Naive thymus-derived CD8-positive, alpha-beta T cell (primary cell): ENCODE measurements at places on chromosomes 16 and 17. TPM values are rescaled to one million over a fixed set of nuclear protein-coding genes. Genes with fewer than 3 reads are reported as not detected.
A peak's percentile ranks its signal among the peaks of the same experiment; 100 is the strongest.

Gene IRF8
- total RNA-seq: 17.8 TPM

Gene NDRG4
- 1.6 TPM for total RNA-seq

Gene RPGRIP1L
- total RNA-seq: 5.3 TPM

Gene CHST5
- not detected for total RNA-seq

Gene KRT16
- not detected for total RNA-seq

Gene MYH2
- not detected for total RNA-seq

Gene MT4
- total RNA-seq: not detected

Gene CPHXL
- total RNA-seq: not detected

- DNase-seq: no peak
Measured at GRCh38 chr16:87222335-87222734, 94.9 kb downstream of the C16orf95 start.

- no peak for DNase-seq
Measured at GRCh38 chr16:8572919-8573724, 17.2 kb downstream of the TMEM114 start.

- no peak for DNase-seq
Measured at GRCh38 chr17:74130276-74130675, 73.2 kb upstream of the RPL38 start.

DNA sequence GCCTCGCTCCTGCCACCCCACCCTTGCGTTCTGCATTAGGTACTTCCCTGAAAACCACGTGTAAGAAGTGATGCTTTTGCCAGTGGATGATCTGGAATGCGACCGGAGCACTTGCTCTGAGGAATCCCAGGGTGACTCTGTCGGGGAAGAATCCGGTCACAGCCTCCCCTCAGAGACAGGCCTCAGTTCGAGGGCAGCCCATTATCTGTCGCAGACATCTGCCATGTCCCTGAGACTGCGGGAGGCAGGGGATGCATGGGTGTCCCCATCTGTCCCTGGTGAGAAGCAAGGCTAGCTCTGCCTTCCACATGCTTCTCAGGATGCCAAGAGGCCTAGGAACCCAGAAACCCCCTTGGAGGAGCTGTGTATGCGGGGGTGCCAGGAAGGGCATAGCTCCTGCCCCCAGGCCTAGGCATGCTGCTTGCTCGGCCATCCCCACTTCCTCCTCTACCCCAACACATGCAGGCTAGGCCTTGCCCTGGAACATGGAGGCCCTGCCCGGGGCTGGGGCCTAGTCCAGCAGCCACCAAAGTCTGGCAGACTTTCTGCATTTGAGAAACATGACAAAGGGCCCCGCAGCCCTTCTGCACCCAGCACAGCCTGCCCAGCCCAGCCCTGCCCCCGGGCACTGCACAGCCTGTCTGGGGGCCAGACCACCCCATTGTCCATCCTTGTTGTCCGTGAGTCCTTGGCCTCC, 20.5 kb downstream of the MNT start:
- DNase-seq: no peak

DNA sequence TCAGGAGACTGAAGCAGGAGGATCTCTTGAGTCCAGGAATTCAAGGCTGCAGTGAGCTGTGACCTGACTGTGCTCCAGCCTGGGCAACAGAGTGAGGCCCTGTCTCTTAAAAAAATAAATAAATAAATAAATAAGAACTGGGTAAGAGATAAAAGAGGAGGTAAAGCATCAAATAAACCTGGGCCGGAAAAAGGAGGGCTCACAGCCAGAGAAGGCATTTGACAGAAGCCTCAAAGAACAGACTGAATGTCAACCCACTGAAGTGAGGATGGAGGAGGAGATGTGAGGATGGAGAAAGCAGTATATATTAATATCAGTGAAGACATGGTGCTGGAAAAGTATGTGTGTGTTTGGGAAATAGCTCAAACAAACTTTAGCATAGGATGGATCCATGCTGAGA, 6.1 kb downstream of the NOG start:
- peak; percentile 25 for DNase-seq

DNA sequence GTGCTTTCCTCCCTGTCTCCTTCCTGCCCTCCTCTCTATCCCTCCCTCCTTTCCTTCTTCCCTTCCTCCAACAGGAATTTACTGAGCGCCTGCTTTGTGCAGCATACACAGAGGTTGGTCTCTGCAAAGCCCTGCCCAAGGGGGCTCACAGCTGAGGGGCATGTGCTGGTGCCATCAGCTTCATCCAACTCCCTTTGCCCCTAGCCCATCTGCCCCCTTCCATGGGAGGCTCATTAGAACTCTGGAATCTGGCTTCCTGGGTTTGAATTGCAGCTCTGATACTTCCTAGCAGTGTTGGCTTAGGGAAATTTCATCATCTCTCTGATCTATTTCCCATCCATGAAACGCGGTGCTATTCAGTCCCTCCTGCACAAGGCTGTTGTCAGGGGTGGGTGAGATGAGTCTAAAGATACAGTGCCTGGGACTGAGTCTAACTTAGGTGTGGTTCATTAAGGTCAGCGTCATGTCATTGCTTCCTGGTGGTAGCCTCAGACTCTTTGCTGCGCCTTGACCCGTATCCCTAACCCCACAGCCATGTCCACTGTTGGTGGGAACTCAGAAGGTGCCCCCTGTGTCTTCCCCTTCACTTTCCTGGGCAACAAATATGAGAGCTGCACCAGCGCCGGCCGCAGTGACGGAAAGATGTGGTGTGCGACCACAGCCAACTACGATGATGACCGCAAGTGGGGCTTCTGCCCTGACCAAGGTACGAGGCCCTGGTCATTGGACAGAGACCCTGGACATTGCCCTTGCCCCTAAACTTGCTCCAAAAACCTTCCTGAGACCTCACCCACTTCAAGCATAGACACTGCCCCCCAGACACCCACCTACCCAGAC, 10.3 kb downstream of the MMP2 start:
- DNase-seq: no peak

DNA sequence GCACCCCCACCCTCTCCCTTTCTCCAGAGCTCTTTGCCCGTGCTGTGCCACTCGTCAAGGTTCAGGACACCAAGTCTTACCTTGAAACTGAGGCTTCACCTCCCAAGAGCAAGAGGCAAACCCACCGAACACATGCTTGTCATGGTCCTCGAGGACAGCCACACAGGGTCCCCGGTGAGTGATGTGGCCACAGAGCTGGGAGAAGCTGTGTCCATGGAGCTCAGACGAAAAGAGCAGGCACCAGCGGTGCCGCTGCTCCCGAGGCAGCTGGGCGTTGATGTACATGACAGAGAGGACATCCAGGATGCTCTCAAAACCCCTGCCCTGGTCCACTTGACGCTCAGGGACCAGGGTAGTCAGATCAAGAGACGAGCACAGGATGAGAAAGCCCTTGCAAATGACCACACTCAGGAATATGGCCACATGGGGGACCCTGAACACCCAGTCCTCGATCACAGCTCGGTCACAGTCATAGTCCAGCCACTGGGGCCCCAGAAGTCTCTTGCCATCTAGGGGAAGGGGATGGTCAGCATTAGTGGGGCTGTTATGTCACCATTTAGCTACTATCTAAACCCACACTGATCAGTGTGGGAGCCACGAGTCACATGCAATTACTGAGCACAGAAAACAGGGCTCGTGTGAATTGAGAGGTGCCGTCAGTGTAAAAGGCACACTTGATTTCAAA, 17.8 kb downstream of the MEAK7 start:
- DNase-seq: no peak

DNA sequence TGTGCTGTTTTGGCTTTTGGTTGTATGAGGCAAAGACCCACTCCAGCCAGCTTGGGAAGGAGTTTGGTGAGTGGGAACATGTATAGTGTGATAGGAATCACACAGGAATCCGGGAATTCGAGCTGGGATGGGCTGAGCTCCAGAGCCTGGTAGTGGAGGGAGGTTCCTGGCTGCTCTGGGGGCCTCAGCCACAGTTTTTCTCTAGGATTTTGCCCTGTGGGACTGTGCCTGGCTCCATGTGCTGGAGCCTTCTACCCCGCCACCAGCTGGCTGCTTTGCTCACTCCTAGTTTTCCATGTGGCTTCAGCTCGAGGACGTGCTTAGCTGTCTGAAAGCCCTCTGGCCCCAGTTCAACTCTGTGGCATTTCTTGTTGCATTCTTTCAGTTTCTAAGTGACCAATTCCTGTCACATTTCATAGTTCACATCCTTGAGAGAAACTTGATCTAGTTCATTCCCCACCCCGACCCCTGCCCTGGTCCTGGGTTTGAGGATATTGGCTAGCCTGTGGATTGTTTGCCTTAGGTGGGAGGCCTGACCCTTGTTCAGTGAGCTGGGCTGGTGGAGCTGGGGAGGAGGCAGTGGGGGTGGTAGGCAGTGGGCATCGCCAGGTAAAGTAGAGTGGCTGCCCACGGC, 5.0 kb downstream of the SEC14L1 start:
- DNase-seq: no peak

DNA sequence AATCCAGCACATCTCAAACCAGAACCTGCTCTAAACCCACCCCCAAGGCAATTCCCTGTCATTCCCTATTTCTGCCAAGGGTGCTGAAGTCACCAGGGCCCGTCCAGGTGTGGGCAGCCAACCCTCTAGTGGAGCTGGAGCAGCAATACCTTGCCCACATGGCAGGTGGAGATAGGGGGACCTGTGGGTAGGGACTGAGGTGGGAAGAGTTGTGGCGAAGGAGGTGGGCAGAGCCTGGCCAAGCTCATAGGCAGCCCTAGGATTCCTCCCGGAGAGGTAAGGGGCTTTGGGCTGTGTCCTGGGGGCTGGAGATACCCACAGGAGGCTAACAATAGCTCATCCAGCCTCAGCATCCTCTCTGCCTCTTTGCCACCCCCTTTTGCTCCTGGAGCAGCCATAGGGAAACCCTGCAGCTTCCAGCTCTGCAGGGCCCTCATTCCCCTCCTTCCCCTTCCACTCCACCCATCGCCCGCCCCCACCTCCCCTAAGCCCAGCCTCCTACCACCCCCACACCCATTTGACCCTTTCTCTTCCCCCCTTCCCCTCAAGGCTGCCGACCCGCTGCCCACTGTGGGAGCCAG, 30.4 kb upstream of the CRHR1 start:
- DNase-seq: no peak

- DNase-seq: no peak
Measured at GRCh38 chr16:30764086-30764485, 2.0 kb downstream of the RNF40 start.

GRCh38 chr16:74623214-74623838, 16.4 kb upstream of the GLG1 start:
- no peak for DNase-seq

DNA sequence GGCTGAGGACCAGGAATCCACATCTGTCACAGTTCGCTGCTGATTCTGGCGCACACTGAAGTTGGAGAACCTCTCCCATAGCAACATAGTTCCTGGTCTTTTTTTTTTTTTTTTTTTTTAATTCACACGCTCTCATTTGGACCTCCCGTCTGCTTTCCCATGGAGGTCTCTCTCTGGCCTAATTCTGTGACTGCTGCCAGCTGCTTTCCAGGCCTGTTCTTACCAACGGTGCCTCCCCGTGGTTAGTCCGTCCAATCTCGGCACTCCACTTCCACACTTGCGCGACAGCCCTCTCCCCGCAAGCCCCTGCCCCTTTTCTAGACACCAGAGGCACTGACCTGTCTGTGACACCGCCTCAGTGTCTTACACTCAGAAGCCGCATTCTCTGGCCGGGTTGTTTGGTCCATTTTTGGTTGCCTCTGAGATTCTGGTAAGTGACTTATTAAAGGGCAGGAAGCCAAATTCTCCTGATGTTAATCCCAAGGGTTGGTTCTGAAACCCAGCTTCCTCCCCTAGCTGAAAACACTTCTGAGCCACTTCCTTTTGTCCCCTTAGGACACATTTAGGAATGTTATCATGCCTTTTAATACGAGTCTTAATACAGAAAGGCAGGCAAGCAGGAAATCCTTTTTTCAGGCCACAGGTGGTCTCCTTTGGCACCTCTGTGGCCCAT, 1.1 kb upstream of the AKTIP start:
- no peak for DNase-seq

- DNase-seq: no peak
Measured at GRCh38 chr17:44628243-44629188, 27.8 kb upstream of the MEIOC start.

DNA sequence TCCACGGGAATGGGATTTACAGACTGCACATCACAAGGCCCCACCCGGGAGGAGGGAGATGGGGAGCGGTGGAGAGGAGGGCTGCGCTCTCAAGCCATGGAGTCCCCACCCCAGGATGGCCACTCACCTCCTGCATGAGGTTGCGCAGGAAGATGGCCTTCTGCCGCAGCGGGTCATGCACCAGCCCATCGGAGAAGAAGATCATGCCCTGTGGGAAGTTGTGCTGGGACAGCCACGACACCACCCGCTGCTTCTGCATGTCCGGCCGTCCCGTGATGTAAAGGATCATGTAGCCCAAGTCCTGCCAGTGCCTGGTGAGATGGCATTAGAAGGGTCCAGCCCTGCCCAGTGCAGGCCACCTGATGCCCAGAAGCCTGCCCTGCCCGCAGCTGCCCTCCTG, 17.0 kb downstream of the PIMREG start:
- no peak for DNase-seq

- DNase-seq: peak; percentile 67
Measured at GRCh38 chr16:81632392-81633146, 146.5 kb upstream of the PLCG2 start.

DNA sequence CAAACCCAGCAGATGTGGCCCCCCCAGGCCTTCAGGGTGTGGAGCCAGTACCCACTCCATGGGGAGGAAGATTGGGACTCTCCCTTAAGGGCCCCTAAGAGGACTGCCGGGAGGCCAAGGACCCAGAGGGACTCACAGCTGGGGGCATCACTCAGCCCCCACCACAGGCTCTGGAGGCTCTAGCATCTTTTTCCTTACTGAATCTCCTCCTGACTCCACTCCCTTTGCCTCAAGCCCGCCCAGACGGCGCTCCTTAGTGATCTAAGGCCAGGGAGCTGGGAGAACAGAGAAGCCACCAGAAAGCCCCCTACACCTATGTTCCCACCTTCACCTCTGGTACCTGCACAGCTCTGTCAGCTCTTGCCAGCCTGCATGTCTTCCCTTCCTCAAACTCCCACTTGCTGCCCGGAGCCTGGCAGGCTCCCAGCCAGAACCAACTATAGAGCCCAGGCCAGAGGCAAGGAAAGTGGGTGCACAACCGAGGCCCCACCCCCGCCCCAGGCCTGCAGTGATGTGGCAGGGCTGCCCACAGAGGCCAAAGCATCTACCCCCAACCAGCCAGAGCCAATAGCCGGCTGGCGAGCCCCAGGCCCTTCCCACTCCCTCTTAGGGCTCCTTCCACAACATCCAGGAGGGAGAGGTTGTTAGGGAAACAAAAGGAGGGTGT, 22.3 kb upstream of the MPO start:
- no peak for DNase-seq
